ENCODE measurements at places on chromosomes 1 and 21.
A peak's percentile ranks its signal among the peaks of the same experiment; 100 is the strongest.

DNA sequence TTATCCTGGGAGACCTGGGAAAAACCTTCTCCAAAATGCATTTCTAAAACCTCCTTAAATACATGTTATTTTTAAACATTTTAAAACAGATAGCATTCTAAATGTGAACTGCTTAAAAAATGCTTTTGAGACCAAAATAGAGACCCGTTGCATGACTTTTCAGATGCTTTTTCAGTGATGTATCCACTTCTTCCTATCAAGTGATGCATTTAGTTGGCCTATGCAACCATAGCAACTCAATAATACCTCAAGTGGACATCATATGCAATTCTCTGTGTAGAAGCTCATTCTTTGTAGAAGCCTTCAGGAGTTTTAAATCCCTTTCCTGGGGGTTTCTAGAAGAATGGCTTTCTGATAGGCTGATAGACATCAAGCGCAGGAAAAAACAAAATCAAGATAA, 94.5 kb upstream of the RAVER2 start:
- peak; percentile 27 for DNase-seq

- peak; percentile 69 for DNase-seq
Observed at GRCh38 chr1:56627636-56628039, 17.5 kb upstream of the PRKAA2 start.

- peak; percentile 21 for DNase-seq
Observed at GRCh38 chr21:26124421-26124833, 46.1 kb downstream of the APP start.

DNA sequence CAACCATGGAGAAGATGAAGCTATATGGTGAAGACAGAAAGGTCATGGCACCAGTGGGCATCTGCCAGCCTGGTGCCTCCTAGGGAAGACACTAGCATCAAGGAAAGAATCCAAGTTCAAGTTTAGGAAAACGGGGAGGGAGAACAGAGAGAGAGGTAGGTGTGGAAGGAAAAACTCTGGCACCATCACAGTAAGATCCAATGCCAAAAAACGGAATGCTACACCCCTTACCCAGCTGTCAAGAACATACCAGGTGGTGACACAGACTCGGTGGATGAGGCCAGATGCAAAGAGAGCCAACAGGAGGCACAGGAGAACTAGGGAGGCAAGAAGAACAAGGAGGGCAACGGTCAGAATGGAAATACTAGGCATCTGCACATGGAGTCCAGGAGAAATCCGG, 3.6 kb downstream of the KRTCAP2 start:
- DNase-seq = no peak

GRCh38 chr1:204685236-204686006, at the start of gene LRRN2:
Gene LRRN2 (minus strand): TSS chr1:204685738. CDS start chr1:204619992, 65,746 bp downstream.
- peak; percentile 2 for DNase-seq

GRCh38 chr1:167099851-167100250, 6.0 kb downstream of the STYXL2 start:
- no peak for DNase-seq

DNA sequence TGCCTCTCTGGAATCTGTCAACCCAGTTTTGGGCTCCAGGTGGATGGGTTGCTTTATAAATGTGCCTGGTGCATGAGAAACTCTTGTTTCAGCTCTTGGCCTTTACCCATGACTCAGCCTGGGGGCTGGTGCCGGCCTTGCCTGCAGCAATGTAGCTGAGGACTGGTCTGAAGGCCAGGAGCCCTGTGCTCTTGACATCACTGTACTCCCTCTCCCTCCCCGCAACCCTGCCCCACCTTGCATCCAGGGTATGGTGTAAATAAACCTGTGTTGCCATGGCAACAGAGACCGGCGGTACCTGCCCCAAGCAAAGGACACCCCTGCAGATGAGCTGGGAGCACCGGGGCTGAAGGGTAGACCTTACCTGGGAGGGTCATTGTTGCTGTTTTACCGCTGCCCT, 13.3 kb downstream of the FAM151A start:
- no peak for DNase-seq

DNA sequence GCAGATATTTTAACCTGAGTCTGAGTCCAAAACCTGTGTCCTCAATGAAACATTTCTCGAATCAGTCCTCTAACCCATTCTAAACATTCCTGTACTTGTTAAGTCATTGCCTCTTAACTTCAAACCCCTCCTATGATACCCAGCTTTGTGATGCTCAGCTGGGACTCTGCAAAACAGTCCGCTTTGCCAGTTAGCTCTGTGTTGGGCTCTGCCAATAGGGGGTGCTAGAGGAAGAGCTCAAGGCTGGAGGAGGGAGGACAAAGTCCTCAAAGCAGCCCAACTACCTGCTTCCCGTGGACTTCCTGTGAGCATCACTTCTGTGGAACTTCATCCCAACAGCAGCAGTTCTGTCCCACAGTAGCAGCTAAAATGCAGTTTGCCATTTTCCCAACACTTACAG, 38.1 kb upstream of the SYT14 start:
- DNase-seq = no peak

- no peak for DNase-seq
Observed at GRCh38 chr1:94668528-94668927, 127.0 kb upstream of the F3 start.

DNA sequence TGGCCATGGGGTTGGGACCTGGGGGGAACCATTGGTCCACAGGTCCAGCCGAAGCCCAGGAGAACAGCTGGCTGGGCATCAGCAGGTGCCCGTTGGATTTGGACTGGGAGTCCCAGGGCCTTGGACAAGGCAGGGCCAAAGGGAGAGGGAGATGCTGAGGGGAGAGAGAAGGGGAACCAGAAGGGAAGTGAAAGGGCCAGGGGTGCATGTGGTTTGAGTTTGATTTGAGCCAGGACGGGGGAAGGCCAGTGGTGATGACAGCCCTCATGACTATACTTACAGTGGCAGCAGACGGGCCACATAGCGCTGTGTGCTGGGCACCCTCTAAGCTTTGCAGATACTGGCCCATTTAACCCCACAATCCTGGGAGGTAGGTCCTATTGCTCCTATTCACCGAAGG, 18.8 kb downstream of the AGRN start:
- DNase-seq = no peak

DNA sequence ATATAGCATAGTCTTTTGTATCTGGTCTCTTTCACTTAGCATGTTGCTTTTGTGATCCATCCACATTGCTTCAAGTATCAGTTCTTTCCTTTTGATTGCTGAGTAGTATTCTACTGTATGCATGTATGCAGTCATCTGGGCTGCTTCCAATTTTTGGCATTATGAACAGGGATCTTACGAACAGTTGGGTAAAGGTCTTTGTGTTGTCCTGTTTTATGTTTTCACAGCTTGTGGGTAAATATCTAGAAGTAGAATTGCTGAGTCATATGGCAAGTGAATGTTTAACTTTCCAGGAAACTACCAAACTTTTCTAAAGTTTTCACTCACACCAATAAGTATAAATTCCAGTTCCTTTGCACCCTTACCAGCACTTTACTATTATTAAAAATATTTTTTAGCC, 60.9 kb downstream of the LHX4 start:
- DNase-seq = no peak

- peak; percentile 56 for DNase-seq
Observed at GRCh38 chr1:55723001-55723400, 507.8 kb upstream of the USP24 start.

GRCh38 chr1:174018565-174018964, 3.6 kb downstream of the RC3H1 start:
- no peak for DNase-seq

DNA sequence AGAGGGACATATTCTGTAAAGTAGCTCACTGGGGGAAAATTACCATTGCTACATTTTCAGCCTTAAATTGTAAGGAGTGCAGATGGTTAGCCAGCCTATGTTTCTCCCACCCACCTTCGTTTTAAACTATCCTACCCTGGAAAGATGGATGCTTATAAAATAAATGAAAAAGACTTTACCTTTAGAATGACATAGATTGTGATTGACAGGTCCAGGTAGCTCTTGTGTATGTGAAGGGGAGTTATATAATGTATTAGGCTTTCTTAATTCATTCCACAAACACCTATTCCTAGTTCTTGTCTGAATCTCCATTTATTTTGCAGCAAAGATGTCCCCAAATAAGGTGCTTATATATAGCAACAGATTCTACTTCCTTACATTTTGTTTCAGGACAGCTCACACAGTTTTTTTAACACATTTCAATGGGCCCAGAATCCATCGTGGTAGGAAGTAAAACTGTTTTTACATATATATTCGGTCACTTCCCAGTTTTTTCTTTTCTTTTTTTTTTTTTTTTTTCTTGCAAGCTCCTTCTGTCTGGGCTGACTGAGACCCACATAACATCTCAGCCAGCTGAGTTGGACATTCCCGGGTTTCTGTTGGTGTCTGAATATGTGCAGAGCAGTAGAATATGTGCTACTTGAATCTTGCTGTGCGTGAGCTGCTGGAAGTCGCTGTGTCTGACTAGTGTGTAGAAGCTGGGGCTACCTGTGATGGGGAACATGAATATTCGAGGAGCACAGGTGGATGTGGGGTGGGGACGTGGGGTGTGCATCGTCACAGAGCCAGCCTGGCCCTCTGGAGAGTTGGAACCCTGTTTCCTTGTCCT, 27.8 kb downstream of the UCK2 start:
- DNase-seq = no peak

DNA sequence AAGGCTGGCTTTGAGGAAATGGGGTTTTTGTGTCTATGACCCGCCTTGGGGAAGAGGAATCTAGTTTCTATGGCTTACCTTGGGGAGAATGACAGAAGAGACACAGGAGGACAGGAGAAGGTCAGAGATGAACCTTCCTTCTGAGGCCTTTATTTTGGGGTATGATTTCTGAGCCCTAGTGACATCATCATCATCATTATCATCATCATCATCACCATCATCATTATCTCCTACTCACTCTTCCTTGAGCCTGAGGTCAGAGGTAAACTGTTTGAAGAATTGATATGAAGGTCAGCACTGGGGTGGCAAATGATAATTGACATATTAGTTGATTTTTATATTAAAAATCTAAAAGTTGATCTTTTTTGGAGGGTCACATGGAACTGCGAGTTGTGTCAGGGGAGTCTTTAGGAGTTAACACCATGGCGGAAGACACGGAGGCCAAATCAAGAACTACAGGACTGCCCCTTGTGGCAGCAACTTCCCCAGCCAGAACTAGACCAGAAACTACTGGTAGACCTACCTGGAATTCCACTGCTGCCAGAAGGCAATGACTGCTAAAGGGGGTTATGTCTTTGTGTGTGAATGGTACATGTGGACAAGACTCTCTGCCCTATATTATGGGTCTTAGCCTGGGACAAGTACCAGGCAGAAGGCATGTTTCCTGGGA, 49.8 kb upstream of the WLS start:
- DNase-seq = no peak

DNA sequence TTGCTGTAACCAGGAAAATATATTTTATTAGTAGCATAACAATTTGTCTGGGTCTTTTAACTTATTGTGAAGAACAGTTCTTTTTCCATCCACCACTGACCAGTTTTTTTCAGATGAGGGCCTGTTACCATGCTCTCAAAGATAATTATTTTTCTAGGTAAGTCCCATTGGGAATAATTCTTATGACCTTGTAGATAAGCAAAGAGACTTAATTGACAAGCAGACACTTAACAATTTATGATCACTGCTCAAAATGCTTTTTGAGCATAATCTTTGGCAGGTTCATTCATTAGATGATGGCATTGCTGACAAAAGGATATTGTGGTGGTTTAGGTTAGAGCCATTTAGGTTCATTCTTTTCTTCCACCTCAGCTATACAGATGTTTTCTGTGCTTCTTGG, 6.6 kb downstream of the SNX27 start:
- DNase-seq = no peak

GRCh38 chr1:154344977-154345837, 19.9 kb downstream of the ATP8B2 start:
- peak; percentile 53 for DNase-seq

GRCh38 chr1:202501281-202501680, 152.8 kb downstream of the PPP1R12B start:
- peak; percentile 51 for DNase-seq

GRCh38 chr1:172951730-172952365, 98.9 kb downstream of the TNFSF18 start:
- no peak for DNase-seq

GRCh38 chr1:174954073-174954460, 45.7 kb upstream of the CACYBP start:
- no peak for DNase-seq

GRCh38 chr1:154479764-154480421, 22.1 kb upstream of the TDRD10 start:
- DNase-seq = peak; percentile 88

DNA sequence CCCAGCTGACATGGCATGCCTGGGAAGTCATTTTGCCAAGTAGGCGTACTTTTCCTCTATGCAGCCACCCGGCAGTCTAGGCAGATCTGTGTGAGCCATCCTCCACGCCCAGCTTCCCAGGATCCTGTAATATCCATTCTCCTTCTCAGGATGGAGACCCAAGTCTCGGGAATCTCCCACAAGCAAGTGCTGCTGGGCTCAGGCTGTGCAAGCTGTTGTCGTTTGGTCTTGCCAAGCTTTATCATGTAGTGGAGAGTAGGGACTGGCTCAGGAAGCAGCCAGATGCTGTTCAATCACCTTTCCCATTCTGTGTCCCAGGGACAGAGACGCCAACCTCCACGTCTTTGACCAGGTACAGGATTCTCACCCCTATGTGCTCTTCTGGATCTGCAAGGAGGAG, 191.1 kb upstream of the TMEM51 start:
- no peak for DNase-seq

GRCh38 chr1:223219846-223220610, 77.0 kb upstream of the TLR5 start:
- no peak for DNase-seq

DNA sequence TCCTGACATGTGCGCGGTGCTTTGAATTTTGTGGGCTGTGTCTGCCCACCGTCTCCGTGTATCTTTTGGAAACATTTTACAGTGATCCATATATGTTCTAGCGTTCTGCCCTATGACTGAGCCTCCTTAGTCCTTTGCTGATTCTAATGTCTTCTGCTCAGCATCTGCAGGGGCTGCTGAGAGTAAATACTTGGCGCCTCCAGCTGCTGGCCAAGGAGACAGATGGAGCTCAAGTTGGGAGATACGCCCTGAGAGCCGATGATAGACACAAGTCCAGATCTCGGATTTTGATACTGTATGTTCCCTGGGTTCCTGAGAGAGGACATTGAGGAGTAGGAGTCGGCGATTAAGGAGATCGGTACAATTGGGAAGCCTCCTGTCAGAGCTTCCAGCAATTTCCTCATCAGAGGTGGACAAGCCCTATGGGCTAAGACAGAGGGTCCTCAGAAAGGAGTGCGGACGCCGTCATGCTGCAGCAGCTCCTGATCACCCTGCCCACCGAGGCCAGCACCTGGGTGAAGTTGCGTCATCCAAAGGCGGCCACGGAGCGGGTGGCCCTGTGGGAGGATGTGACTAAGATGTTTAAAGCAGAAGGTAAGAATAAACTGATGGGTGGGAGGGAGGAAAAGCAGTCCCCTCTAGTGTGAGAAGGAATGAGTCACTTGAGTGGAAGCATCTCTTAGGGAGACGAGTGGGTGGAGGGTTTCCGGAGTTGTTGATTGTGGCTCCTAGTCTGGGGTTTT, 390 bp downstream of the ZFP69B start:
- DNase-seq = peak; percentile 38
